GDM1 (cell line): ENCODE measurements at places on chromosomes 4 and X.
A peak's percentile ranks its signal among the peaks of the same experiment; 100 is the strongest.

- no peak for DNase-seq
Observed at GRCh38 chr4:128550060-128550459, 259.4 kb upstream of the JADE1 start.

DNA sequence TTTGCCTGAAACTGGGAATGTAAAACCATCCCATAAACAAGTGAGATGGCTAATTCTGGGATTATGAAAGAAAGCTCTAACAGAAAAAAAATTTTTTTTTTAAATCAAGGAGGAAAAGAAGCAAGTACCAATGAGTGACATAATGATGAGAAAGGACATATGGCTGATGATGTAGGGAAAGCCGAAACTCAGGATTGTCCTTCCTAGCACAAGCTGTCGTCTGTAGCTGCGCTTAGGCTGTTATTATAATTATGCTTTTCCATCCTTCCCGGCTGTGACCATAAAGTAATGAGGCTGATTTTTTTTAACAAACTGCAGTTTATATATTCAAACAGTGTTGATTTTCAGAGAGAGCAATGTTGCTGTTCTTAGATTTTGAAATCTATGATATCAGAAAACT is 209.8 kb upstream of the NOCT start:
- DNase-seq: no peak

GRCh38 chrX:24332878-24333277 is 19.0 kb upstream of the SUPT20HL2 start:
- DNase-seq: no peak

DNA sequence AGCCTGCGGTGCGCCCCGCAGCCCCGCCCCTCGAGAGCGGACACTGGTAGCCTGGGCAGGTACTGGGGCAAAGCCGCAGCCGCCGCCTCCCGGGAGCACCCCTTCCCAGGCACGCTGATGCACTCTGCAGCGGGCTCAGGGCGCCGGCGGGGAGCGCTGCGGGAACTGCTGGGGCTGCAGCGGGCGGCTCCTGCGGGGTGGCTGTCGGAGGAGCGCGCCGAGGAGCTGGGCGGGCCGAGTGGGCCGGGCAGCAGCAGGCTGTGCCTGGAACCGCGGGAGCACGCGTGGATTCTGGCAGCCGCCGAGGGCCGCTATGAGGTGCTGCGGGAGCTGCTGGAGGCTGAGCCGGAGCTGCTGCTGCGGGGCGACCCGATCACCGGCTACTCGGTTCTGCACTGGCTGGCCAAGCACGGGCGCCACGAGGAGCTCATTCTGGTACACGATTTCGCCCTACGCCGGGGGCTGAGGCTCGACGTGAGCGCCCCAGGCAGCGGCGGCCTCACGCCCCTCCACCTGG is 401 bp downstream of the SOWAHD start:
- no peak for DNase-seq

DNA sequence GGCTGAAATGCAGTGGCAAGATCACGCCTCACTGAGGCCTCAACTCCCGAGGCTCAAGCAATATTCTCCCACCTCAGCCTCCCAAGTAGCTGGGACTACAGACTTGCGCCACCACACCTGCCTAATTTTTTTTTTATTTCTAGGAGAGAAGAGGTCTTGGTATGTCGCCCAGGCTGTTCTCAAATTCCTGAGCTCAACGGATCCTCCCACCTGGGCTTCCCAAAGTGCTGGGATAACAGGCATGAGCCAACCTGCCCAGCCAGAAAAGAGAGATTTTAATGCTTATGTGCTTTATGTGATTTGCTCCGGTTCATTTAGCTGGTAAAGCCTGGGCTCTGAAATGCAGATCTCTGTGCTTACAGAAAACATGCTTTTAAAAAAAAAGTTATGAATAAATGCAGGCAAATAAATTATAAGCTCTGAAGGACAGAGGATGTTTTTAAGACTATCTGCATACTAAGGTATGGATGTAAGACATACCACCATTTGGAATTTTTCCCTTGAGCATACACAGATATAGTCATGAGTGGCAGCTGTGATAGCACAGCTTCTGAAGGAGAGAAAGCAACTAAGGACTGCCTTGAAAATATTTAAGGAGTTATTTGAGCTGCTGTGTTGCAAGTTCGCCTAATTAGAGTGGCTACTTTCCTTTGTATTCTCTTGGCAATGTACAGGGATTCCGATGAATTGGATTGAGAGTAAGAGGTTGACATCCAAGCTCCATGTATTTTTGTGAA is 13.8 kb downstream of the GUCY1B1 start:
- DNase-seq: no peak

DNA sequence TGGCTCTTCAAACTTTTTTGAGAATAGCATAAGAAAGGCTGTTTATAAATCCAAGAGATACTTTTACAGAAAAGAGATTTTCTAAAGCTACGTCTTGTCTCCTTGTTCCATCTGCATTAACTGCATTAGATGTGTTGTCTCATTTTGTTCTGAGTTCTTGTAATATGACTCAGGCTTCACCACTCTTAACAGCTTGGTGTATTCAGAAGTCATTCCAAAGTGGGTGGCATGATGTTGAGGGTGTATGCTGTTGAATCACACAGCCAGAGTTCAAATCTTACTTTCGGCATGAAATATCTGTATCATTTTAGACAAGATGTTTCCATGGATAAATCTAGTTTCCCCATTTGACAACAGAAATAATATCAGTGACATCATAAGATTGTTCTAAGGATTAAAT is 30.1 kb downstream of the SYTL5 start:
- no peak for DNase-seq

DNA sequence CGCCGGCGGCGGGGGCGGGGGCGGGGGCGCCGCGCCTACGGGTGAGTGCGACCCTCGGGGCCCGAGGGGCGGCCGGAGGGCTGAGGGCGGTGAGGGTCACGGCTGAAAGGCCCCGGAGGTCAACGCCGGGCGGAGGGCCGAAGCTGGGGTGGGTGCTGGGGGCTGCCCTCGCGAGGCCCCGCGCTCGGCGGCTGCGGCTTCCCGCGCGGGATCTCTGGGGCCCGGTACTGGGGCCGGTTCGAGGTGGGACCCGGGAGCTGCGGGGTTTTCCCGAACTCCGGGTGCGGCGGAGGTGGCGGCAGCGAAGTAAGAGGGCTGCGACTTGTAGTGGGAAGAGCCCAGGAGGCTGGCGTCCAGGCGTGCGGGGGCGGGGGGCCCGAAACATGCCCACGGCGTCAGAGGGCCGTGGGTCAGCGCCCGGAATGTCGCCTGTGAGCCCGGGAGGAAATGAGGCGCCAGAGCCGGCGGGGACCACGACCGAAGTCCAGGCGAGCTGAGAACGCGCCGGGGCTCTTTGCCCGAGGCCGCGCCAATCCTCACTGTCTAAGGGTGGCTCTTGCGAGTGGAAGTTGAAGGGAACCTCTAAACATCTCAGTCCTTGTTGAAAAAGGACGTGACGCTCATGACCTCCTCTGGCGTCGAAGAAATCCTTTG is 407 bp downstream of the IL13RA1 start:
- no peak for DNase-seq

DNA sequence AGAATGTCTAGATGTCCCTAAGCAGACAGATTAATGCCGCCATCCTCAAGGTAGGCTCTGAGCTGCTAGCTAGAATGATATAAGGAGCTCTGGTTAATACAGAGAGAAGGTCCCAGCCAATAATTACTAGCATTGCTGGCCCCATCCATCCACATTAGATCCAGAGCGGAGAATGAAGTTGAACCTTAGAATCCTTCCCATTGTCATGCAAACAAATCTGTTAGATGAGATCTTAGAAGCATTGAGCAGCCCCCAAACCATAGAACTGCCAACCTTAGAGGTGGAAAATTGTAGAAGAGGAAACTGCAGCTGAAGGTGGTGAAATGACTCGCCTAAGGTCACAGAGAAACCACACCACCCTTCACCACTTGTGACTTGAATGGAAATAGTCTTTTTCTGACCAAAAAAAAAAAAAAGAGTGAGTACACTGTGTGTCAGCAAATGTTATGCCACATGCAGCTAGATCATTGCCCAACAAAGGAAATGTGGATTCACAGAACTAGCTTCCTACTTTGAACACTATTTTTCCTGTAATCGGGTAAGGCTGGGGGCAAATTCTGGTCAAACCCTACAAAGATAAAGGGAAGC is 162.1 kb downstream of the SMIM20 start:
- DNase-seq: peak; percentile 45

- no peak for DNase-seq
Observed at GRCh38 chr4:26343038-26343398, 22.2 kb downstream of the RBPJ start.

DNA sequence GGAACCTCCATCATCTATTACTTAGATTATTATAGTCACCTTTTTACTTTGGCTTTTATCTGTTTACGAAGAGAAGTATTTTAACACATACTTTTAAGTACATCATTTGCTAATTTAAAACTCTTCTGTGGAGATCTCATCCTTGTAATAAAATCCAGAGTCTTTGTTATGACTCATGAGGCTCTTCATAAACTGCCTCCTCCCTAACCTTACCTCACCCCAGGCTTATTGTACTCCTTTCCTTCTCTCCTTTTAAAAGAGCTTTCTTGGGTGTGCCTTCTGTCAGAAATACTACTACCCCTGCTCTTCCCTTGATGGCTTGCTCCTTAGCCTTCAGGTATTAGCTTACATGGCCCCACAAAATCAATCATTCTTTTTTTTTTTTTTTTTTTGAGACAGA is 6.6 kb downstream of the ARL9 start:
- no peak for DNase-seq

DNA sequence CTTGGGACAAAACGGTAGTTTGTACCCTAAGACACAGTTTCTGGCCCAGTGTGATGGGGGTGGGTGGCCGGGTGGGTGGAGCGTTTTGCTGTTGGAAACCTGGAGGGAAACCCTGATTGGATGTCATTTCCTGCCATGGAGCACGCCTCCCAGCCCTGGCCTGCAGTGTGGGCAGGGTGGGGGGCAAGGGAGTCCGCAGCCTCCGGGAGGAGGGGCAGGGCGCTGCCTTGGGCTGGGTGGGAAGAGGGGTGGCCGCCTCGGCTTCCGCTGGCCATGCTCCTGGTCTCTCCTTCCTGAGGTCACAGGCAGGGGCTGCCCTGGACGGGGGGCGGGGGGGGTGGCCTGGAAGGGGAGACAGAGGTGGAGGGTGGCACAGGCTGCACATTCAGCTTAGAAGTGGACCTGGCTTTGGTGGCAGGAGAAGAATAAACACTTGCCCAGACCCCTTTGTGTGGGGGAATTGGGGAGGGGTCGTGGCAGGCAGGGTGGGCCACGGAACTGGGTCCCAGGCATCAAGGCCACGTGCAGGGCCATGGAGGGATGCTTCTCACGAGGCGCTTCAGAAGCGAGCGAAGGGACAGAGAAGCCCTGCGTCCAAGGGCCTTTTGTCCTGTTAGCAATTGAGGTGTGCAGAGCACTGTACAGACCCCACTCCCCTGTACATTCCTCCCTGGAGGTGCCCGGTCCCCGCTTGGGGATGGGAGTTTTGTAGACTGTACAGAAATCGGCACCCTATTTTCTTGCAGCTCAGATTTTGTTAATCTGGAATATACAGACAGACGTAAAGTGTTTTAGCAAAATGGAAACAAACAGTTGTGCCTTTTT is 6.2 kb downstream of the NAT8L start:
- DNase-seq: no peak

DNA sequence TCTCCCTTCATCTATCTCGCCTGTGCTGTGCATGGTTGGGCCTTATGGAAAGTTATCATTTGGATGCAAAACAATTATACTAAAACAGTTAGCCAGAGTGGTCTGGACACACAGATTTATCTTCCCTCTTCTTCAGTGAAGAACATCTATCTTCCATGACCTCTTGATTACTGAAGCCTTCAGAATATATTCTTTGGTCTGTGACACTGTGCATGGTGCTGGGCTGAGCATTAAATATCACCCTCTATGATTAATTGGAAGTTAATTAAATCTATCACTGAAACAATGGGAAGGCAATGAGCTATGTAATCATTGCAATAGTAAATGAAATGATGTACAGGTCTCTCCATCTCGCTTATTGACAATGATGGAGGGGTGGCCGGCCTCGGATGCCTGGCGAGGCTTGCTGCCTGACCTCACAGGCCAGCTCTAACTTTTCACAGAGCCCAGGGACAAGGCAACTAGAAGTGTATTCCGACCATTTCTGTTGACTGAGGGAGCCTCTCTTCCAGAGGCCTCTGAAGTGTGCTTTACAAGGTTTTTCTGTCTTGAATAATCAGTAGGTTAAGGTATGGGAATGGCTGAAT is 186.6 kb downstream of the NKX6-1 start:
- DNase-seq: no peak

DNA sequence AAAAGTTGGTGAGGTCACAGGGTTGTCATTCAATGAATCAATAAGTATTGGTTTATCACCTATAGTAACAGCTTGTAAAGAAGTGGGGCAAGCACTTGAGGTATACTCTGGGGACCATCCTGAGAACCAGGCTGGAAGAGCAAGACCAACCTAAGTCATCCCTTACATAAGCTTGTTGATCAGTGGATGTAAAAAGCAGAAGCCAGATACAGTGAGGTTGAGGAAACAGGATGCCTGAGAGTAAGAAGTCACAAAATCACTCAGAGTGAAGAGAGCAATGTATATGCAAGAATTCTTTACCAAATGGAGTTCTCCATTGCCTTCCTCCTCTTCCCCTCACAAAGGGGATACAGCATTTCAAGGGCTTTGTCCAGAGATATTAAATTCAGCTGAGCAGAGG is 76.3 kb upstream of the PACRGL start:
- no peak for DNase-seq

- no peak for DNase-seq
Observed at GRCh38 chr4:129278868-129279267, 182.9 kb downstream of the C4orf33 start.

GRCh38 chrX:66039944-66040343 is at the start of gene VSIG4:
VSIG4 (minus strand) TSS chrX:66040080; CDS start chrX:66039998, 82 bp downstream.
- DNase-seq: no peak

DNA sequence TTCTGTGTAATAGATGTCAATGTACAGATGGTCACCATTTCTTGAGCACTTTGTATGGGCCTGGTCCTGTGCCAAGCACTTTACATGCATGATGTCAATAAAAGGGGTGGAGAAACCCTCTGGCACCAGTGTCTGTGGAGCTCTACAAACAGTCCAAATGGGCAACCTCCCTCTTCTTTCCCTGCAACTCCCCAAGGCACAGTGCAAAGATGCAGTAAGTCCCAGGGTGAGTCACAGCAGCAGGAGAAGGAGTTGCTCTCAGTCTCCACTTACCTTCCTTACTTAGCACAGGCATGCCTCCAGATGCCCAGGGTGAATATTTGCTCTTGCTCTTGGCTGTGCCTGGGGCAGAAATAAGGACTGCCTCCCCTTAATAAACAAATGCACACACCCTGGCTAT is 4.3 kb downstream of the OCIAD2 start:
- no peak for DNase-seq

GRCh38 chr4:56424697-56425514 is 10.5 kb downstream of the PPAT start:
- no peak for DNase-seq

- no peak for DNase-seq
Observed at GRCh38 chr4:61511716-61512488, 311.8 kb downstream of the ADGRL3 start.
